Germinal center (tissue), 1 donor: ENCODE measurements at places on chromosomes 1 and 21.

DNA sequence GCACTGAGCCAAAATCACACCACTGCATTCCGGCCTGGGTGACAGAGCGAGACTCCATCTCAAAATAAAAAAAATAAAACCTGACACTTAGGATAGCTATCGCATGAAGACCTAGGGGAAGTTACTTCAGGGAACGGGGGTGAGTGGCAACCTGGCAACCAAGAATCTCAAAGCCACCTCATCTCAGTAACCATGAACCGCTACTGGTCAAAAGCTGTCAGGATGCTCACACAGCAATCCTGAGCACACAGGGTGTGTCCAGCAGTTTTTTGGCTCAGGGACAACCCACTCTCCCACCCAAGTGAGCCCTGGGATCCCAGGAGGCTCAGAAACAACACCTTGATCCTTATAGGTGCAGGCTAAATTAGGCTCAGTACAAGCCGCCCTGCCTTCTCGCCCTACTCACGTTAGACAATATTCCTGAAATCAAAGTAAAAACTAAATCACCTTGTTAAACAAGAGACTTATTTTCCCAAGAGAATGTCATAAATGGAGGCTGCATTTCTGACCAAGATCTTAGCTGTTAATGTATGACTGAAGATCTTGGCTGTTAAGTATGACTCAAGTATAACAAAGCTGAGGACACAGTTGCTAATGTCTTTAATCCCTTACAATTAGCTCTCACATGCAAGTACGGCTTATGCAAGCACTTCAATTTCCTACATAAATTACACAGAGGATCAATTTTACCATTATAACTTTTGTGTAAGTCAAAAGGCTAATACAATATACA lies 48.3 kb upstream of the NADK start:
- DNase-seq = no peak

- DNase-seq = peak; percentile 56
These were observed at the start of gene CACYBP for GRCh38 chr1:174999936-175000696. Gene CACYBP, plus strand, starts transcription at chr1:174999947. Its CDS starts 234 bp downstream, at chr1:175000181.

- no peak for DNase-seq
These were observed 597.6 kb downstream of the LMO4 start for GRCh38 chr1:87926131-87926830.

- DNase-seq = no peak
These were observed 1.3 kb downstream of the RABGAP1L start for GRCh38 chr1:174160603-174161002.

- no peak for DNase-seq
These were observed 189.2 kb downstream of the FOXD2 start for GRCh38 chr1:47627016-47627415.

GRCh38 chr1:205243350-205244191 lies 15.8 kb downstream of the TMCC2 start:
- DNase-seq = no peak

DNA sequence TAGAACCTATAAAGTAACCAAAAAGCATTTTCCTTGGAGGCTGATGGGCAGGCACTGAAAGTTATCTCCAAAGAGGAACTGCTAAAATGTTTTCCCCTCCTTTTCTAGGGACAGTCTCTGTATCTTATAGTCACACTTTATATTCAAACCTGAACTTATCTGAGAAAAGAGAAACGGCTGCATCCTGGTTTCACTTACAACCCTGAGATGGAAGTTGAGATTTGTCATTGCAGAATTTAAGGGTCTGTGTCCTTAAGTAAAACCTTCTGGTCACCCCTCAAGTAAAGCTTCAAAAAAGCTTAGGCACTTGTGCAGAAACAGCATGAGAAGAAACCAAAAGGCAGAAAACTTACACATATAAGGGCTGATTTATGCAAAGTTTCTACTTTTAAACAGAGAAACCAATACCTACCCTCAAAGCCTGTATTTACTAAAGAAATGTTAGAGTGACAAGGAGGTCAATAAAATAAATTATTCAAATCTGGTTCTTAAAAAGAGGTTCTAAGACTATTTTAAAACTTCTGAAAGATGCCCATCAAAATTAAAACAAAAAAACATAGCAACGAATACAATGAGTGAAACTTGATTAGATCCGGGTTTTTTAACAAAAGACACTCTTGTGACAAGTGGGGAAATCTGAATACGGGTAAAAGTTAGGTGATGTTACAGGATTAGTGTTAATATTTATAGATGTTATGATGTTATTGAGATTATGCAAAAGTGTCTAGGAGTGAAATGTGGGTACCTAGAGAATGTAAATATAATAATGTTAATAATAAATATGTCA lies 9.9 kb downstream of the CD58 start:
- no peak for DNase-seq

DNA sequence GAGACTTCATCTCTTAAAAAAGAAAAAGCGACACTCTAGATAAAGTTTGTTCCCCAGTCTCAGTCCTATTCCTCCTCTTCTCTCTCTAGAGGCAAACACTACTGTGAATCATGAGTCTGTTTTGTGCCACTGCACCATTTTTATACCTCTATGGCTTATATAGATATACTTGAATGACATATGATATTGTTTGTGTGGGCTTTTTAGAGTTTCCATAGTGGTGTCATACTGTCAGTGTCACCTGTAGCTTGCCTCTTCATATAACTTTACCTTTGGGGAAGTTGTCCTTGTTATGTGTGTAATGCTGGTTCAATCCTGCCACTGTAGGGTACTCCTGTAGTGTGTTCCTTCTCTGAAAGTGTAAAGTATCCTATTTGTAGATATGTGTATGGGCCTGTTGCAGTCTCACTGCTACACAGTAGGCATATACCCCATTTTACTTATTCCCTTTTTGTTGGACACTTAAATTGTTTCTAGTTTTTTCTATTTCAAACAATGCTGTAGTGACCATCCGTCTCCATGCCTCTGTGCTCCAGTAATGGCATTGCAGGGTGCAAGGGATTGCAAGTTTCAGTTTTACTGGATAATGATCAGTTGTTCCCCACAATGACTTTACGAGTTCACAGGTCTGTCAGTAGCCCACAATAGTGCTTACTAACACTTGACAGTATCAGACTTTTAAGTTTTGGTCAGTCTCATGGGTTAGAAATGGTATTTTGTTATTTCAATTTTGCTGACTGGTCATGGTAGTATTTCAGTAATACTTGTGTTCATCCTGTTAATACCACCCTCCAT lies 2.7 kb downstream of the PRMT2 start:
- DNase-seq = no peak

DNA sequence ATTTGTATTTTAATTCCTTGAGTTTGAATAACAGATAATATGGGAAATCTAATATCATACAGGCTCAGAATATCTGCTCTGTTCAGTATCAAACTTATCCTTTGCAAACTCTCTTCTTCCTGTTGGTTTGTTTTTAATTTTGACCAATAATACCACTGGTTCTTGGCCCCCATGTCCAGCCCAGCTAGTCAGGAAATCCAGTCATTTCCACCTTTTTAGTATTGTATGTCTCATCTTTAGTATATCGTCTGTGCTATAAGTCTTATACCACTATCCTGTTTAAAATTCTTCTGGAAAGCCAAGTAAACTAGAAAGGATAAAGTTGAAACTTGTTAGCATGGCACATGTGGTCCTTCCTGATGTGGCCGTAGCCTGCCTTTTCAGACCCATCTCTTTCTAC lies 10.7 kb downstream of the SCCPDH start:
- no peak for DNase-seq

DNA sequence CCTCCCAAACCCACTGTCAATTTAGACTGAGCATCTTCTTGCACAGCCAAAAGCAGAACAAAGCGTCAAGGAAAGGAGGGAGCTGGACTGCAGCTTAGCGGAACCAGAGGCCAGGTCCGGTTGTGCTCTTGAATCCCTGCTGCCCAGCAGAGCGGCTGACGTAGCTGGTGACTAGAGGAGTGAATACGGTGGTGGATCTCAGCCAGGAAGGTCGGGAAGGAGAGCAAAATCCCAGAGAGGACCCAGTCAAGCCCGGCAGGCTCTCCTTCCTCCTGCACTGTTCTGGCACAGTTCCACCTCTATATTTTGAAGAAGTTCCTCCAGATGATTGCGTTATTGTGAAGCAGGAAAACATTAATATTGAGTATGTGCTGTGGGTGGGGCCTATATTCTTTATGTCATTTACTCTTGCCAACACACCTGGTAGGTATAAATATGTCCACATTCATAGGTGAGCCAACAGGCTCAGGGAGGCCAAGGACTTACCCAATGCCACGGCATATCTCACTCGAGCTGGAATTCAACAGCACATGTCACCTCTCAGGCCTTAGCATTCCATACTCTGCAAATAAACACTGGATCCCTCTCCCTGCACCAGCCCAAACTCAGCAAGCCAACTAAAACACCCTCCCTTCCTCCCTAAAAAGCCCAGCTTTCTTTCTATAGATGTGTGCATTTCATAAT lies 23.6 kb upstream of the ABCB10 start:
- no peak for DNase-seq

- DNase-seq = no peak
These were observed 59.6 kb downstream of the TMEM200B start for GRCh38 chr1:29064064-29064463.

DNA sequence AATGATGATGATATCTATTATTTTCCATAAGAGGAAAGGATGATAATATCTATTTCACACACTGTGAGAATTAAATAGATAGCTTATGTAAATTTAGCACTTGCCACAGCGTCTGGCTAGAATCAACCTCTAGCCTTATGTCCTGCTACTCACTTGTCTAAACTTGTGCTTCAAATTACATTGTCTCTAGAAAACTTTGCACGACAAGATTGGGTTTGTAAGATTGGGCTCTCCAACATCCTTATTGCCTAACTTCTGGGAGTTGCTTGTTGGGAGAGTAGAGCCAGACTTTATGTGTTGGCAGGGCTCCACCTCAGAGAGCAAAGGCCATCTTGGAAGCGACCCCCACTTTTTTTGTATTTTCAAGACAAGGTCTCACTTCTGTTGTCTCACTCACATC lies 50.0 kb upstream of the POGK start:
- DNase-seq = no peak

DNA sequence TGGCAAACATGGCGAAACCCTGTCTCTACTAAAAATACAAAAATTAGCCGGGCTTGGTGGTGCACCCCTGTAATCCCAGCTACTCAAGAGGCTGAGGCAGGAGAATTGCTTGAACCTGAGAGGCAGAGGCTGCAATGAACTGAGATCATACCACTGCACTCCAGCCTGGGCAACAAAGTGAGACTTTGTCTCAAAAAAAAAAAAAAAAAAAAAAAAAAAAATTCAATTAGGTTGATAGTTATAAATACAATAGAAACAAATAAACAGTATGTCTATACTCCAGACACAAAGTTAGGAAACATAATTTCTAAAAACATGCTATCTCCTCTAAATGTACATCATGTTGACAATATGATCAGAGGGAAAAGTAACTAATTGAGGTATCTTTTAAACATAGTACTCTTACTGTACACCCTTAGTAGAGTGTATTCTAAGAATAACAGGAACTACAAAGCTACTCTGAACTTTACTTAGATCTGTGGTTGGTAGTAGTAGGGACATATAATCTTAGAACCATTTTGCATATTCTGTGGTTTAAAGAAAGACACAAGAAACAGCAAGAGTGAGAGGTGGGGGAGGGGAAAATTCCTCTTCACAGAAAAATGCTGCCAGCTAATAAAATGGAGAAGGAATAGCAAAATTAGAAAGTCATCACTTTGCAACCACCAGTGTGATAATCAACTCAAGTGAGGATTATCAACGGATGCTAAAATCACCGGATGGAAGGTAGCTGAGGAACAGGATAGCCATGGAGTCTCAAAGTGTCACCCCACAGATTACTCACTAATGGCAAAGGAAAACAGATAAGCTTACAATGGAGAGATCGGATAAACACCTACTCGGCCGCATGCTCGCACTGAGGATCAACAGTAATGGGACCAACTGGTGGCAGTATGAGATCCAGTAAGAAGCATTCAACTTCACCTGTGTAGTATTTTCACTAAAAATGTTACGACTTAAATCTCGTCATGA lies 35.0 kb downstream of the MTOR start:
- DNase-seq = peak; percentile 68

DNA sequence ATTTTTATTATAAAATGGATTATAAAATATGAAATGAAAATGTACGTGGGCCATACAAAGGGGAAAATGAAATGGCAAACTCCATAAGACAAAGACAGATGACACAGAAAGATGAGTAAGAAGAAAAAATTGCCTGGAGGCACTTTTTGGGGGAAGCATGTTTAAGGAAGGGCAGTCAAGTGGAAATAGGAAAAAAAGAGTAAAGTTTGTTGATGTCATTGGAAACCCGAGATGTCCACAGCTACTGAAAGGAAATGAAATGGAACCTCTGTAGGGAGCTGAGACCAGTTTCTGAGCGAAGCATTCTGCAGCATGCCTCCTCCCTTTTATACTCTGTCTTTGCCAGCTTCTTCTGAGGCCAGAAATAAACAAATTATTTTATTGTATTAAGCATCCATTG lies 203.4 kb upstream of the UBE2U start:
- no peak for DNase-seq

DNA sequence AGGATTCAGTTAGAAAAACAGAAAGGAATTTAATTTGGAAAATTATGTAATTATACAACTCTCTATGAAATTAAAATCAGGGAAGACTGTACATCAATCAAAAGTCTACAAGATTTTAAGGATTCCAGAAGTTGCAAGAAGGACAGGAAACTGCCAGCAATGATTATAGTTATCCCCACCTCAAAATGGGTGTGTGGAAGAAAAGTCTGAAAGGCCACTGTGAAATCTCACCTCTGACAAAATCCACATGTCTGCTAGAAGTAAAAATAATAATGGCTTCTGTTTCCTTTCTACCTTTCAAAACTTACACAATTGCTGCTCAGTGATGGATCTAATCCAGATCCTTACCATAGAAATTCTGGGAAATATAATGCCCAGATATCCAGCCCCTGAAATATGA lies 708.1 kb upstream of the ADGRL4 start:
- no peak for DNase-seq

DNA sequence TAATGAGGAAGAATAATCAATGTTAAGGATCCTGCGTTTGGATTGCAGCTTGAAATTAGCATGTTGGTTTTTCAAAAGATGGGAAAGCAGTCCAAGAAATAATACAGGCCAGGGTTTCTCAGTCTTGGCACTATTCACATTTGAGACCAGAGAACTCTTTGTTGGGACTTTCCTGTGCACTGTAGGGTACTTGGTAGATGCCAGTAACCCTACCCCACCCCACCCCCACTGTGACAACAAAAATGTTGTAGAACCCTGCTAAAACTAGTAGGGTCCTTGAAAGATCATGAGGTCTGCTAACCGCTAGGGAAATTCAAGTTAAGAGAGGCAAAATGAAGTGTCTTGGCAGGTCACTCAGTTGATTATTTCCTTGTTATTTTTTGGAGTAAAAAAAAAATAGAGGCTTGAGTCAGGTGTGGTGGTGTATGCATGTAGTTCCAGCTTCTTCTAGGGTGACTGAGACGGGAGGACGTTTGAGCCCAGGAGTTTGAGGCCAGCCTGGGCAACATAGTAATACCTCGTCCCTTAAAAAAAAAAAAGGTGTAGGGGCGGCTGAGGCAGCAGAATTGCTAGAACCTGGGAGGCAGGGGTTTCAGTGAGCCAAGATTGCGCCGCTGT lies 53.3 kb downstream of the SPEN start:
- DNase-seq = no peak

- peak; percentile 12 for DNase-seq
These were observed 136.9 kb upstream of the BMP8A start for GRCh38 chr1:39354572-39354971.

GRCh38 chr1:211822677-211823407 lies 7.7 kb downstream of the LPGAT1 start:
- DNase-seq = no peak

GRCh38 chr1:219160967-219161366 lies 12.7 kb upstream of the LYPLAL1 start:
- DNase-seq = no peak

GRCh38 chr1:246058466-246058865 lies 448.6 kb downstream of the SMYD3 start:
- no peak for DNase-seq

- DNase-seq = peak; percentile 55
These were observed 2.4 kb downstream of the PARP1 start for GRCh38 chr1:226405411-226405988.
